Activated CD4-positive, alpha-beta T cell treated with anti-CD3 and anti-CD28 coated beads, Interleukin-2, amount 10 ng/mL, durations not matched to agents 7 days and 5 days (primary cell): ENCODE measurements at places on chromosomes 7 and 10.

- peaks cover 16% of the 10 kb centered on the region for H3K4me1 ChIP-seq
- peaks cover 46% of the 10 kb centered on the region for H3K36me3 ChIP-seq
- no peak overlapping the region for H3K27ac ChIP-seq
- peak; percentile 30 for DNase-seq
Observed at GRCh38 chr10:46223064-46223480, 63.7 kb upstream of the ANTXRL start.

- H3K27ac ChIP-seq = no peak overlapping the region
- no peaks in the 10 kb centered on the region for H3K4me1 ChIP-seq
Observed at GRCh38 chr7:42175834-42176723, 60.9 kb downstream of the GLI3 start.

DNA sequence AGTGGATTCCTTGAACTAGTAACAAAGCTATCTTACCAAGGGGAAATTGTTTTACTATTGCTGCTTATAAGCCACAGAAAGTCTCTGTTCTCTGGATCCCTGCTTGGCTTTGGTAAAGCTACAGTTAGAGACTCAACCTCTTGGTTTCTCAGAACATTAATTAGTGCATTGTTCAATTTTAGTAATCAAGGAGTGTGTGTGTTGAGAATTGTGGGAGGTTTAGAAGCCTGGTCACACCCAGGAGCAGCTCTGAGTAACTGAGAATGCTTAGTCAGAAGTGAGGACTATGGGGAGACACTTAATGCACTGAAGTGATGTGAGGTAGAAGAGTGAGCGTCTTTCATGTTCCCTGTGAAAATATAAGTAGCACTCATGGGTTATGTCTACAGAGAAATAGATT, 8.2 kb upstream of the ACTA2 start:
- no peak overlapping the region for H3K27ac ChIP-seq
- H3K4me1 ChIP-seq = peaks cover 35% of the 10 kb centered on the region
- no peak for DNase-seq
- no peak overlapping the region for H3K4me3 ChIP-seq

DNA sequence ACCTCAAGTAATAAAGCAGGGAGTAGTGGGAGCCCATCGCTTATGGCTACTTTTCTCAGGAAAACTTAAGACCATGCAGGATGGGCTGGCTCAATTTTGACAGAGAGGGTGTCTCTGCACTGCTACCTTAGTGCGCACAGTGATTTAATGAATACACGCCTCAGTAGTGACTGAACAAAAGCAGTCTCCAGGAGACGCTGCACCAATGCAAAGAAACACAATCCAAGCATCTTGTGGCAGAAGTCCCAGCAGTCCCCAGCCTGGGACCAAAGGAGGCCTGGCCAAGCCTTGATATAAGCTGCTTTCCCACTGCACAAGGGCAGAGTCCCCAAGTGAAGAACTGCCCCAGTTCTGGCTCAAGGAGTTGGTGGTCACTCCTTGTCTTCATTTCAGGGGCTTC, 368.9 kb downstream of the KCNMA1 start:
- no peaks in the 10 kb centered on the region for H3K36me3 ChIP-seq
- H3K4me1 ChIP-seq = peaks cover 12% of the 10 kb centered on the region
- H3K27me3 ChIP-seq = peaks cover 21% of the 10 kb centered on the region
- no peak overlapping the region for H3K27ac ChIP-seq

- no peaks in the 10 kb centered on the region for H3K4me1 ChIP-seq
- H3K36me3 ChIP-seq = no peaks in the 10 kb centered on the region
- no peak overlapping the region for H3K27ac ChIP-seq
- DNase-seq = no peak
Observed at GRCh38 chr10:58967551-58968388, 208.7 kb upstream of the PHYHIPL start.

- no peak overlapping the region for H3K4me3 ChIP-seq
- H3K4me1 ChIP-seq = no peaks in the 10 kb centered on the region
- no peak for DNase-seq
- H3K27me3 ChIP-seq = no peaks in the 10 kb centered on the region
Observed at GRCh38 chr7:111495173-111495810, 67.0 kb downstream of the IMMP2L start.

DNA sequence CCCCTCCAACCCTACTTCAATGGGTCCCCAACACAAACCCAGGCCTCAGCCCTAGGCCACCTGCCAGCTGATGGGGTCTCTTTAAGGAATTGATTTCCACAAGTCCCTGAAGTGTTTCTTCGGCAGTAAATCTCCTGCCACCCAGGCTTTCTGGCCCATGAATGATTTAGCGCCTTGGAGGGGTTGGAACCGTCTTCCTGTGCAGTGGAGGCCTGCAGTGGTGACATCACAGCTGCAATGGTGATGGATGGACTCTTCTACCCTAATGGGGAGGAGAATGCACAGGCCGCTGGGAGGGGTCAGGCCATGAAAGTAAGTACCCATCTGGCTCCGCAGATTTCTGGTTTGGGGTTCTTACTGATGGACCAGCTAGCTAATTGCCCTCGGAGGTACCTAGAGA, 163.8 kb downstream of the UBE2H start:
- peaks cover 48% of the 10 kb centered on the region for H3K27me3 ChIP-seq
- no peak overlapping the region for H3K27ac ChIP-seq
- no peaks in the 10 kb centered on the region for H3K36me3 ChIP-seq
- DNase-seq = no peak
- H3K4me1 ChIP-seq = peaks cover 16% of the 10 kb centered on the region

DNA sequence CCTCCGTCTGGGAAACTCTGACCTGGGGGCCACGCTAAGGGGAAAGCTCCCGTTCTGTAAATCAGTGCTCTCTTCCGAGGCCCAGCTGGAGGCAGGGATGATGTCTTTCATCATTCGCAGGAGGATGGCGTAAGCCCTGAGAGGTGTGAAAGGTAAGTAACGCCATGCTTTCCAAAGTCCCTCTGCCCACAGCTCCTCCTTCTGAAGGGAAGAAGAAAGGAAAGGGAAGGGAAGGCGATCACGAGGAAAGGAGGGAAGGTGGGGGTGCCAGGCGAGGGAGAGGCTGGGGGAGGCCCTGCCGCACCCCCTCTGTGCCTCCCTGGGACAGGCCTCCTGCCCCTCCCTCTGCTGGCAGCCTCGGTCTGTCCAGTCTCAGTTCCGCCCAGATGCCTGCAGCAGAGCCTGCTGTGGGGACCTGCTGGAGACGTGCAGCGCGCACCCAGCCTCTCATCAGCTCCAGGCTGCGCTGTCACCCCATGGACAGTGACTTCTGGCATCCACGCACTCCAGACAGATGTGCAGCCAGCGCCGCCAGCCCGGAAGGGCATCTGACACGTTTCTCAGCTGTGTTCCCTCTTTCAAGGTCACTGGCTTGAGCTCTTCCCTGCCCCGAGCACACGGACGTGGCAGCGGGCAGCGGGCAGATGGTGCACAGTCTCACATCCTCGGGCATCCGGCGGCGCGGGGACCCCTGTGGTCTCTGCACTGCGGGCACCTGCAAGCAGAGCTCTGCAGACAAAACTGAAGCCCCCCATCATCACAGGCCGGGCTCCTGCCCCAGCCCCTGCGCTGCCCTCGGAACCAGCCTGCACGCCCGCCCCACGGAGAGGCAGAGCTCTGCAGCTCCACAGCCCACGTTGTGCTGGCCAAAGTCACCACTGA, 60.6 kb downstream of the INSIG1 start:
- H3K27me3 ChIP-seq = peaks cover 28% of the 10 kb centered on the region
- DNase-seq = no peak

- H3K27ac ChIP-seq = no peak overlapping the region
- peaks cover 25% of the 10 kb centered on the region for H3K4me1 ChIP-seq
- H3K36me3 ChIP-seq = no peaks in the 10 kb centered on the region
- H3K4me3 ChIP-seq = no peak overlapping the region
Observed at GRCh38 chr7:106037489-106038176, 74.5 kb downstream of the SYPL1 start.

GRCh38 chr7:109964780-109965179, 1126.1 kb upstream of the LRRN3 start:
- no peaks in the 10 kb centered on the region for H3K36me3 ChIP-seq
- no peaks in the 10 kb centered on the region for H3K4me1 ChIP-seq
- H3K27me3 ChIP-seq = no peaks in the 10 kb centered on the region
- DNase-seq = no peak
- no peak overlapping the region for H3K4me3 ChIP-seq

GRCh38 chr10:129253865-129254179, 213.2 kb upstream of the MGMT start:
- H3K36me3 ChIP-seq = no peaks in the 10 kb centered on the region

DNA sequence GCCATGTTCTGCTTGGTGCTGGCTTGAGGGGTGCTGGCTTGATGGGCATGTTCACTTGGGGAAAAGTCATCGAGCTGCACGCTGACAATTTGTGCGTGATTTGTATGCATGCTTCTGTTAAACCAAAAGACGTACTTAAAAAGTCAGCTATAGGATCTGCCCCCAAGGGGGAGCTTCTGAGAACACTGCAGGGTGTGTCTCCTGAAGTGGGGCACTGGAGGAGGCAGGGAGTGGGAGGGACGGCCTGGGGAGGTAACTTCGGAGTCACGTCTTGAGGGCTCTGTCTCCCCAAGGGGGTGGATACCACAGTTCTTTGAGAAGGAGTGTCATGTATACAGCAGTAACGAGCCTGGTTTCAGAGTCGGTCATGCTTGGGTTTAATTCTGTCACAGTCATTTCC, 406.5 kb downstream of the PLXNA4 start:
- no peaks in the 10 kb centered on the region for H3K36me3 ChIP-seq
- peaks cover 2% of the 10 kb centered on the region for H3K27me3 ChIP-seq
- no peak for DNase-seq
- H3K27ac ChIP-seq = no peak overlapping the region
- H3K4me1 ChIP-seq = no peaks in the 10 kb centered on the region

GRCh38 chr10:27500886-27501285, 3.2 kb upstream of the RAB18 start:
- no peak for DNase-seq
- peaks cover 9% of the 10 kb centered on the region for H3K27me3 ChIP-seq
- H3K4me3 ChIP-seq = no peak overlapping the region
- peaks cover 22% of the 10 kb centered on the region for H3K4me1 ChIP-seq

DNA sequence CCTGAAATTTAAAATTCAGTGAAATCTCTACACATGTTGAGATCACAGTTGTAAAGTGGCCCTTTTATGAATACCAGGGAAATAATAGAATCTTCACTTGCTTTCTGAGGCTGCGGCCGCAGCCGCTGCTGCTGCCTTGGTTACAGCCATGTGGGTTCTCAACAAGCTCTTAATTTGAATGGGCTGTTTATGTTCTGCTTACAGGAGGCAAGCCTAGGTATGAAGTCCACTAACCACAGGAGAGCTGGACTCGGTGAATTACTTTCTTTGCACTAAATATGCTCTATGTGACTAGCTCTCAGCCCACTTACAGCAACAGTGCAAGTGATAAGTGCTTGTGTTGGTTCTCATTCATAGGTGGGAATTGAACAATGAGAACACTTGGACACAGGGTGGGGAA, 410.8 kb downstream of the SFMBT2 start:
- DNase-seq = no peak
- H3K4me1 ChIP-seq = no peaks in the 10 kb centered on the region
- H3K27ac ChIP-seq = no peak overlapping the region

DNA sequence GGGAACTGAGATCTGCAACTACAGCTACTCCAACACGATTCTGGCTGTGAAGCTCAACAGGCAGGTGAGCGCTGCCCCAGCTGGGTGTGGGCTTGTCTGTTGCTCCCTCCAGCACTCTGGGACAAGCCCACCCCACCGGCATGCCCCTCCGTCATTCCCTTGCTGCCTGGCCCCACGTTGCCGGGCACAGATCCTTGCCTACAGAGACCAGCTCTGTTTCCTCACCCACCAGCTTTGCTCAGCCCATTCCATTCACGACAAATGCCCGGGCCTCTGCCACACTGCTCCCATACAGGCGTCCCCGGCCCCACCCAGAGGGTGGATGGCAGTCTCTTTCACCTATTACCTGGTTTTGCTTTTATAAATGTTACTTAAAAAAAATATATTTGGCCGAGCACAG, 24.6 kb downstream of the WIPI2 start:
- no peak overlapping the region for H3K4me3 ChIP-seq
- H3K27me3 ChIP-seq = no peaks in the 10 kb centered on the region
- H3K36me3 ChIP-seq = peaks cover 48% of the 10 kb centered on the region
- no peak for DNase-seq
- no peak overlapping the region for H3K27ac ChIP-seq

GRCh38 chr7:126700807-126701604, 551.7 kb downstream of the GRM8 start:
- H3K36me3 ChIP-seq = no peaks in the 10 kb centered on the region
- H3K27ac ChIP-seq = no peak overlapping the region
- peak; percentile 59 for DNase-seq
- H3K4me1 ChIP-seq = peaks cover 6% of the 10 kb centered on the region
- H3K4me3 ChIP-seq = no peak overlapping the region

DNA sequence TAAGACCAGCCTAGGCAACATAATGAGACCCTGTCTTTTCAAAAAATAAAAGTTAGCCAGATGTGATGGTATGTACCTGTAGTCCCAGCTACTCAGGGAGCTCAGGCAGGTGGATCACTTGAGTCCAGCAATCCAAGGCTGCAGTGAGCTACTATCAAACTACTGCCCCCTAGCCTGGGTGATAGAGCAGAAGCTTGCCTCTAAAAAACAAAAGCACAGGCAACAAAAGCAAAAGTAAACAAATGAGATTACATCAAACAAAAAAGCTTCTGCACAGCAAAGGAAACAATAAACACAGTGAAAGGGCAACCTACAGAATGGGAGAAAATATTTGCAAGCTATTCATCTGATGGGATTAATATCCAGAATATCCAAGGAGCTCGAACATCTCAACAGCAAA, 65.4 kb downstream of the FANK1 start:
- peaks cover 2% of the 10 kb centered on the region for H3K27me3 ChIP-seq
- DNase-seq = no peak
- H3K4me1 ChIP-seq = no peaks in the 10 kb centered on the region
- no peak overlapping the region for H3K27ac ChIP-seq

GRCh38 chr7:696812-697551, 29.5 kb upstream of the DNAAF5 start:
- no peaks in the 10 kb centered on the region for H3K4me1 ChIP-seq
- peaks cover 10% of the 10 kb centered on the region for H3K36me3 ChIP-seq
- H3K27ac ChIP-seq = no peak overlapping the region
- no peaks in the 10 kb centered on the region for H3K27me3 ChIP-seq
- DNase-seq = no peak

DNA sequence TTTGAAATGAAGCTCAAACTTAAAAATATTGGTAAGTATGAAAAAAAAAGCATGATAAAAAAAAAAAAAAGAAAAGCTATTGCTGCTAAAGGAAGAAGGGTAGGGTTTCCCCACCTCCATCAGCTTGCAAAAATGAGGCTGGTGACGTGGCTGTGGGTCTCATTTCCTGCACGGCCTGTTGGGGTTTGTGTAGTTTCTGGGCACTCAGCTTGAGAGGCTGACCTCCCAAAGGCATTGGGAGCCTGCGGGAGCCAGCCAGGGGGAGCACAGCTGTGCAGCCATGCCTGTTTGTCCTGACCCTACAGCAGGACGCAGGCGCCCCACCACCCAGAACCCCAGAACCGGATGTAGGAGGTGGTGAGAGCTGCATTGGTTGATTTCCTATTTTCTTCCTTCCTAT, 48.8 kb upstream of the CARD11 start:
- H3K4me3 ChIP-seq = peak overlapping the region; percentile 30
- peaks cover 3% of the 10 kb centered on the region for H3K36me3 ChIP-seq
- H3K27me3 ChIP-seq = no peaks in the 10 kb centered on the region
- H3K4me1 ChIP-seq = peaks cover 64% of the 10 kb centered on the region

DNA sequence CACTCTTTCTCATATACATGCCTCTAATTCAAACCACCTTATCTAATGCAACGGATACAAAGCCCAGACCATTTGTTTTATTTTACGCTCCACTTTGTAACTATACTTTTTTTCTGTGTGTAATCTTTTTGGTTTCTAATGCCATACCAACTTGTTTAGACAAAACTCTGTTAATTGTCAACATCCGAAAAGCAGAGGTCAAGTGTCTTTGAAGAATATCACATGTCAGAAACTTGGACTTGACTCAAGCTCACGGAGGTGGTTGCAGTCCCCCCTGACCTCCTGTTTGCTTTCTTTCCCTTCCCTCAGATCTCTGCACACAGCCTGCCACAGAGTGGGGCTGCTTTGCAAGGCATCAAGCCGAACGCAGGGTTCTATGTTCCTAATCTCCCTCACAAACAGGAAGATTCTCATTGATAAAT, 698.9 kb downstream of the PARD3 start:
- H3K27ac ChIP-seq = no peak overlapping the region
- H3K27me3 ChIP-seq = no peaks in the 10 kb centered on the region
- no peak for DNase-seq
- no peaks in the 10 kb centered on the region for H3K36me3 ChIP-seq
